ENCODE measurements at places on chromosomes 7 and 10.
A peak's percentile ranks its signal among the peaks of the same experiment; 100 is the strongest.

DNA sequence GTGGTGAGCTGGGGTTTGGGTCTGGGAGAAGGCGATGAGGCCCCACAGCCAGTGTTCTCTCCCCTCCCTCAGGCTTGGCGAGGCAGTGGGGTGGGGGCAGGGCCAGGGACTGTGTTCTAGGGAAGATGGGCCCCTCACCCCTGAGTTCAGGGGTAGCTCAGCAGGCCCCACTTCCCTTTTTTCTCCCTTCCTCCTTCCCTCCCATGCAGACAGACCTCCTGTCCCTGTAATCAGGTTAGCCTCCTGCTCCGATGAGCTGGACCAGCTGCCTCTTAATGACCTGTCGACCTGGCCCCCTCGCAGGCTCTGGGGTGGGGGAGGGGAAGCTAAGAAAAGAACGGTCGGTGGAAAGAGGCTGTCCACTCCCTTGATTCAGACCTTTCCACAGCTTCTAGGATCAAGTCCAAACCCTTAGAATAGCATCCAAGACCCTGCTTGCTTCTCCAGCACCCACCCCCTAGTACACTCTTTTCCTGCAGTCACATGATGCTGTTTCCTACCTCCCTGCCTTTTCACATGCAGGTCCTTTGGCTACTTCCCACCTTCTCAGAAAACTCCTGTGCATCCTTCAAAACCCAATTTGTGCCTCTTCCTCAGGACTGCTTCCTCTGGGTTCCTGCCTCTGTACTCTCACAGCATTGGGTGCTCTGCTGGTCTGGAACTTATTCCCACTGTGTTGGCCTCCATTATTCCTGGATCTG, 64.1 kb downstream of the ZMIZ1 start:
- no peak for DNase-seq

DNA sequence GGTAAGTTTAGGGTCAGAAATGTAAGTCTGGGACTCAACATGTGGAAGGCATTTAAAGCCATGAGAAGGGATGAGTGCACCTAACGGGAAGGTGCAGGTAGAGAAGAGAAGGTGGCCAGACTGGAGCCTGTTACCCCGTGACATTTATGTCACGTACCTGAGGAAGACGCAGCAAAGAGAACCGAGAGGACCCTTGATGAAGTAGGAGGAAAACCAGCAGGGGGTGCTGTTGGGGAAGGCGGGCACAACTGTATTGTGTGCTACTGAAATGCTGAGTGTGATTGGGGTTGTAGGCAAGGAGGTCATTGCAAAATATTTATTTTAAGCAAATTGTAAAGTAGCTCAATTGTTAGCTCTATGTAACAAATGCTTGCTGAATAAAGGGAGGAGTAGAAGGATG, 338.2 kb upstream of the PRKCQ start:
- DNase-seq: peak; percentile 44

DNA sequence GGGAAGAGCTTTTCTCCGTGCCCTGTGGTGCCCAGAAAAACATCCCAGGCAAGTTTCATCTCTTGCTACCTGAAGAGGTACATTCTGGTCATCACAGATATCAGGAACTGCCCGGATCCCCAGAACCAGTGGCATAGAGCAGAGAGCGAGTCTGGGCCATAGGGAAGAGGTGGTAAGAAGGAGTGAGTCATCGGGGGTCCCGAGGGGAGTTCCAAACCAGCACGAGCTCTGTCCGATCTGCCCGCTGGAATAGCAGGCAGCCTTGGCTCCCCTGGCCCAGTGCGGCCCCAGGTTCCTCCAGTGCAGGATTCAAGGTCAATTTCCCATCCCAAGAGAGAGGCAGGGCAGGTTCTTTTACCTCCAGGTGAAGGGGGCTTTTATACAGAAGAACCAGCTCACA, 124.7 kb downstream of the RGS10 start:
- no peak for DNase-seq

GRCh38 chr10:89427629-89428028, 13.3 kb downstream of the IFIT5 start:
- no peak for DNase-seq

- DNase-seq: no peak
These were observed 3.2 kb downstream of the PSMA2 start for GRCh38 chr7:42928754-42929153.

GRCh38 chr10:75648351-75648750, 216.9 kb downstream of the LRMDA start:
- DNase-seq: no peak

GRCh38 chr7:149883452-149883861, 9.7 kb downstream of the ATP6V0E2 start:
- peak; percentile 79 for DNase-seq

- peak; percentile 73 for DNase-seq
These were observed 14.0 kb downstream of the LRGUK start for GRCh38 chr7:134140889-134141867.

GRCh38 chr10:106296750-106297392, 867.6 kb downstream of the SORCS1 start:
- DNase-seq: no peak

- no peak for DNase-seq
These were observed 237.7 kb downstream of the USP6NL start for GRCh38 chr10:11373717-11374171.

- no peak for DNase-seq
These were observed 8.3 kb downstream of the HECTD2 start for GRCh38 chr10:91418416-91418815.

DNA sequence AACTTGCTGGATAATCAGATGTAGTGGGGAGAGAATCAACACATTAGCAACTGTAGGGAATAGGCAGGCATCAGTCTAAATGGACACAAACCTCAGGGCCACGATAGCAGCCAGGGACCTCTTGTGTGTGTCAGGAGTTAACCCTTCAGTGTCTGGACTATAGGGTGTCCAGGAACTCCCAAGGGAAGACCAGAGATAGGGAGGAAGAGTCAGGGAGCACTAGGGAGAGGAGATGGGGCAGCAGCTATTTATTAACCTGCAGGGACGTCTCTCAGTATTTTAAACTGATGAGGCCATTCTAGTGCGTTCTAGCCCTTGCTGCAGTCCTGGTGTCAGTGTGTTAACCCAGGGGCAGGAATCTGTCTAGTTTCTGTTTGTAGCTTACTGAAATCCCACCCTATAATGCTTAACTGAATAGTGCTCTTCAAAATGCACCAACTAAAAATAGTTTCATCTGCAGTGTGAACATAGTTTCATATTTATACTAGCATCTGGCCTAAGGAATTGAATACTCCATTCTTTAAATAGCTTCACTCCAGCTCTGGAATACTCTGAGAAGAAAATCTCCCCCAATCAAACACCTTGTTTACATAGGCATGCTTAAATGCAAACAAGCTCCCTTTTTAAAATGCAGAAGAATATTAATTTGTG, 62.7 kb downstream of the ARID5B start:
- no peak for DNase-seq

DNA sequence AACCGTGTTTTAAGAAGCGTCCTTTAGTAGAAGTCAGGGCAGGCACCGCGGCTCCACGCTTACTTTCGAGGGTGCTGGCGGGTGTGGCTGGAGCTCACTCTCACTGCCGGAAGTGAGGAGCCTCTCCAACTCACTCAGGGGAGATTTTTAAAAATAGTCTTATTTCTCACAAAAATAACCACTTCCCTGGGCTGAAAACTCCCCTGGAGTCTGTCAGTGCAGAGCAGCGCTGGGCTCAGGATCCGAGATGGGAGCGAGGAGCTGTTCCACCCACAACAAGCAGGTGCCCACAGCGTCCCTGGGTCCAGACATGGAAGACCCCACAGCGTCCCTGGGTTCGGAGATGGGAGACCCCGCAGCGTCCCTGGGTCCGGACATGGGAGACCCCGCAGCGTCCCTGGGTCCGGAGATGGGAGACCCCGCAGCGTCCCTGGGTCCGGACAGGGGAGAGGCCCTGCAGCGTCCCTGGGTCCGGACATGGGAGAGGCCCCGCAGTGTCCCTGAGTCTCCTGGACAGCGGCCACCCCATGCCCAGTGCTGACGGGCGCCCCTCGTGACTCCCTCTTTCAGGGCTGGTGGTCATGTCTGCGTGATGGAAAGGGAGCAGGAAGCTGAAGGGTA, 51.2 kb downstream of the VIPR2 start:
- DNase-seq: no peak

GRCh38 chr10:8830876-8831275, 776.4 kb downstream of the GATA3 start:
- DNase-seq: no peak

GRCh38 chr10:11164551-11164802, 146.8 kb downstream of the CELF2 start:
- peak; percentile 93 for DNase-seq

GRCh38 chr10:117363028-117363427, 12.2 kb downstream of the PDZD8 start:
- DNase-seq: no peak

Measured in globus pallidus (tissue), 1 donor.